GM13976 (cell line): ENCODE measurements at places on chromosomes 16 and 17.

DNA sequence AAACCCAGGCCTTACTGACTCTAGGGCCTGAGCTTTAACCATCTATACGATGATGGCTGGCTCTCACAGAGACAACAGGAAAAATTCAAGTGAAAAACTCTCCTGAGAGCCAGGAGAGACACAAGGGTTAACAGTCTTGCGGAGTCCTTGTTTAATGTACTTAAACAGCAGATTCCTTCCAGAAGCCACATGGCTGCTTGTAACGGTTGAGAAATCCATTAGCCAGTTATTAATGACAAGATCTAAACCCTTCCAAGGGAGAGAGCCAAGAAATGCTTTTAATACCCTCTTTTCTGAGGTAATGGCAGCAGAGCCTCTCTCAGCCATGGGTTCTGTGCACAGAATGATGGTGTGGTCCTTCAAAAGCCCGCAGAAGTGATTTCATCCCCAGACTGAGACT is 5.2 kb upstream of the ALDOA start:
- DNase-seq: no peak

DNA sequence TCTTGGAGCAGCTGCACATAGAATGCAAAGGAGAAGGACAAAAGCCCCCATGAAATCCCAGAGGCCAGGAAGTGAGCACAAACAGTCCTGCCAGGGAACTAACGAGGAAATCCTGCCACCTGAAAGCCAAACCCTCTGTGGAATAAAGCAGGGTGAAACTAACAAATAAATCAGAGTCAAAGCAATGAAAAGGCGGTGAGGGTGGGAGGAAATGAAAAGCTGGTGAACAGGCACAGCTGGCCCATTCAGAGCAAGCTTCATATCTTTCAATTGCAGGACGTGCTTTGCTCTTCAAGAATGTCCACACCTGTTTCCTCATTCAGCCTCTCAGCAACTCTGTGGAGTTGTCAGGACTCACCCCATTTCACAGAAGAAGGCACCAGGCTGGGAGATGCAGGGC is 108.1 kb downstream of the ABCC12 start:
- DNase-seq: no peak

DNA sequence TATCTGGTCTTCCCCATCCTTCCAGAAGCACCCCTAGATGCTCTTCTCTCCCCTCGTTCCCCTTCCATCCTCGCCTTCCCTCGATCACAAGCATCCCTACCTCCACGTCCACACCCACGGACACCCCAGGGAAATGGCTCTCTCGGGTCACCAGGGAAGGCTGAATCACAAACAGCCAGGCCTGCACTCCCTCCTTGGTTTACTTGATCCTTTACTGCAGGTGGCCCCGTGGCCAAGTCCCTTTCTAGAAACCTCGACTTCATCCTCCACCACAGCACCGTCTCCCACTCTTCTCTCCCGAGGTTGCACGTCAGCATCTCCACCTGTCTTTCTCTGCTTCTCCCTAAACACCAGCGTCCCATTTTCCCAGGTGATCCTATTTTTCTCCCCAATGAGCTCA is 6.5 kb upstream of the RBFOX3 start:
- DNase-seq: no peak

DNA sequence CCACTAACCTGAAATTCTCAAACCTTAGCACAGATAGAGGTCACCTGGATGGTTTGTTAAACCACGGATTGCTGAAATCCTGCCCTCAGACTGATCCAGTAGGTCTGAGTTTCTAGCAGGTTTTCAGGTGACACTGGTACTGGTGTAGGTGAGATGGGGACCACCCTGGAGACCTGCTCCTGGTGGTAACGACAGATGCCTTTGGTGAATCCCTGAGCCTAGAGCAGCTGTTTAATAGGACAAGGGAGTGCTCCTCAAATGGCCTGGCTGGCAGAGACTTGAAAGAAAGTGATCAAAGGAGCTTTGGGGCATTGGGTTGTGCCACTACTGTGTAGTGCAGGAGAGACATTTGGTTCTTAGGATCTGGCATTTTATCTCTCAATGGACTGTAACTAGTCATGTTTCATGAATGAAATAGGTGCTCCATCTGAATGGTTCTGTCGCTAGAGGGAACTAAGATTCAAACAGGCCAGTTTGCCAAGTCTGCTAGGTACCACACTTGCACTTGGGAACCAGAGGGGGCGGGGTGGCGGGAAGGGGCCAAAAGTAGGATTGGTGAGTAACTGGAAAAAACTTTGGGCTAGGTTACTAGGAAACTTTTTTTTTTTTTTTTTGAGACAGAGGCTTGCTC is 2.9 kb upstream of the IFI35 start:
- DNase-seq: no peak

- peak; percentile 95 for DNase-seq
Observed at GRCh38 chr16:180681-181564, 664 bp downstream of the HBQ1 start.

DNA sequence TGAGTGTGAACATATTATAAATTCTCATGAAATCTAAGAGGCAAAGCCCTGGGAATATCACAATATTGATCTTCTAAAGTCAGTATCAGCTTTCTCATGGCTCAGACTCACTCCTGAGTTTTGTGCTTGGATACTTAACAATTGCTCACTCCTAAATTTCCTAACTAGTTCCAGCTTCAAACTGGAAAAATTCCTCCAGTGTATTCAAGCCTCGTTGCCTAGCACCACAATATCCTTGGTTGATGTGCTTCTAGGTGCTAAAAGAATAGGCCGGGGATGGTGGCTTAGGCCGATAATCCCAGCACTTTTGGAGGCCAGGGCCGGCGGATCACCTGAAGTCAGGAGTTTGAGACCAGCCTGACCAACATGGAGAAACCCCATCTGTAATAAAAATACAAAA is 62.5 kb downstream of the XYLT1 start:
- DNase-seq: no peak

DNA sequence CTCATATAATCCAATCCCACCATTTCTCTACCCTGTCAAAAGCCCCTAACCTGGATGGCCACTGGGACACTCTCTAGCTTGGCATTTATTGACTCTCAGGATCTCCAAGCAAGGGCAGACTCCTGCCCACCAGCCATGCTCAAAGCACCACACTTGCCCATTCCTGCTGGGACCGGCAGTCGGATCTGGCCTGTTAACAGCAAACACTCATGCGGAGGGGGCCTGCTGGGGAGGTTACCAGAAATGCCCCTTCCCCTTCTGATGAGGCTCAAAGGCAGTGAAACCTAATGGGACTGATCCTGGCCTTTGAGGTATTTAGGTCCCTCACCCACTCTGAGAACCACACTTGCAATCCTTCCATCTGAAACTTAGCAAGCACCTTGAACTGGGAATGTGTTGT is 6.5 kb upstream of the CCL1 start:
- DNase-seq: no peak

DNA sequence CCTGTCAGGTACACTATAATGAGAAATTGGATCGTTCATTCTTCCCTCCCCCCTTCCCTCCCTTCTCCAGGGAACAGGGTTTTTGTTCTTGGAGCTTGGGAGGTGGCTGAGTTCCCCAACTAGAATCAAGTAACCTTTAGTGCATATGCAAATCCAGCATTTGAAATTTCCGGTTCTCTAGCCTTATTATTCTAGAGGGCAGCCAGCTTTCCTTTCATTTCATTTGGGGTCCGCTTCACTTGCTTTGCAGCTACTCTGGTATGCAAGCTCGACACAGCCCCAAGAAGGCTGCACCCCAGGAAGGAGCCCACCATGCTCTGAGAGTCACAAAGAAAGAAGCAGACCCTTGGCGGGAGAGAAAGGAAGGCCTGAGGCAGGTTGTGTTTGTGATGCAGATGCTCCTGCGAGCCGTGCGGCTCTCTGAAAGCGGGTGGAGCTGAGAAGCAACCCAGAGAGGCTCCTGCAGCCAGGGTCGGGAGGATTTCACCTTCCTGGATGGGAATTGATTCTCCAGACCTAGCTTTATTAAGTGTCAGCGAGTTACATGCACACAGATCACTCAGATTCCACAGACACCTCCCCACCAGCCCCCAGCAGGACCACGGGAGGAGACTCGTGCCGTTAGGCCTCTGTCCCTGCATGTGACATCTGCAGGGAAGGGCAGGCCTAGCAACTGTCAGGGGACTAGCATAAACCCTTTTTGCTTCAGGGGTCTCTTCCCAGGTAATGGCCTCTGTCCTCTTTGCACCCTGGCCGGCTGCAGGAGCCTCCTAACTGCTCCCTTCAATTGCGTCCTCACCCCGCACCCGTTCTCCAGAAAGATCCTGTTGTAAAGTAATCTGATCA is 34.5 kb downstream of the PMM2 start:
- DNase-seq: no peak

DNA sequence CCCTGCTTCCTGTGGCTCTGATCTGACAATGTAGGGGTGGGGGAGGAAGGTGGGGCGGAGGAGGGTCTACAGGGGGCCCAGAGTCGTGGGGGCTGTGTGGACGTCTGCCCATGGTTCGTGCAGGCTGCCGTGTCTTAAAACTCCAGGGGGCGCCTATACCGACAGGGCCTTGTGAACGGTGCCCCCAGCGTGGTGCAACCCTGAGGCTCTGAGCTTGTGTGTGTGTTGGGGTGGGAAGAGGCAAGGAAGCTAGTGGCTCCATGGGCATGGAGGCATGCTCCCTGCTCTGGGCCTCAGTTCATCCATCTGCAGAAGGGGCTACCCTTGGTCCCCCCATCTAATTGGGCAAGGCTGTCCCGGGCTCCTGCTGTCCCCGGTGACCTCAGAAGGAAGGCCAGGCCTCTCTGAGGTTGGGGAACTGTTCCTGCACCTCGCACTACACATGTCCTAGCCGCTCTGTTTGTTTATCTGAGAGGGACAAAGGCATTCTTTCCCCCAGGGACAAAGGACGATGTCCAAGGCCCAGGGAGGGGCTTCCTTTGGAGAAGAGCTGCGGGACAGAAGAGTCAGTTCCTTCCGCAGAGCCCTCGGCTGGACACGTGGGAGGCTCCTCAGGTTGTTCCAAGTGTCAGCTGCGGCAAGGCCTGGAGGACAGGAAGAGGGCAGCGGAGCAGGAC is 13.5 kb downstream of the CA4 start:
- DNase-seq: peak; percentile 34

DNA sequence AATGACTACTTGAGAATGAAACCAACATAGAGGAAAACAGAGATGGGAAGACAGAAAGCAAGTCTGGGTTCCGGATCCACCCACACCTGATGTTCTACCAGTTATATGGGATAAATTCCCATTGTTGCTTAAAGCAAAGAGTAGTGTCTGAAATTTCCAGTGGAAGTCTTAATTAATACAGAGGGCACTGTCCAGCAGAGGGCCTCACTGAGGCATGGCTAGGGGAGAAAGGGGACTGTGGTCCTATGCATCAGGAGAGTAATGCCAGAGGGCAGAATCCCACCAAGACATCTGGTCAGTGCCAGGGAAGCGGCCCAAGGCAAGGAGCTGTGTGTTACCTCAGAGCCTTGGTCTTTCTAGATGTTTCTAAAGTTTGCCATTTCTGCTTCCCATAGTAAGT is 7.5 kb upstream of the UMOD start:
- no peak for DNase-seq

- DNase-seq: no peak
Observed at GRCh38 chr16:17238285-17239028, 232.3 kb downstream of the XYLT1 start.

- DNase-seq: no peak
Observed at GRCh38 chr17:17710728-17711541, 29.7 kb downstream of the RAI1 start.

DNA sequence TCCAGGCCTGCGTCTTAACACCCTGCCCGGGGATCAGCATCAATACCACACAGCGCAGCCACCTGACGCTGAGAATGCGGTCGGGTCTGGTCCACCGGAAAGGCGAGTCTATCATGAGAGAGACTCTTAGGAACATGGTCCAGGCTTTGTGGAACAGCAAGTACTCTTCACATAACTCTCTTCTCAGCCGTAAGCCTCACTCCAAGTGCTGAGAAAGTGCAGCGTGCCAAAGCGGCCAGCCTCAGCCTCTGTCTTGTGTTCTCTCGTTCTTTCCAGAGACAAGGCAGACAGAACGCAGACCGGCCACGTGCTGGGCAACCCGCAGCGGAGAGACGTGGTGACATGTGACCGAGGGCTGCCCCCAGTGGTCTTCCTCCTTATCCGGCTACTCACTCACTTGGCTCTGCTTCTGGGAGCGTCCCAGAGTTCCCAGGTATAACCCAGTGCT is 34.4 kb upstream of the ENDOV start:
- DNase-seq: no peak

DNA sequence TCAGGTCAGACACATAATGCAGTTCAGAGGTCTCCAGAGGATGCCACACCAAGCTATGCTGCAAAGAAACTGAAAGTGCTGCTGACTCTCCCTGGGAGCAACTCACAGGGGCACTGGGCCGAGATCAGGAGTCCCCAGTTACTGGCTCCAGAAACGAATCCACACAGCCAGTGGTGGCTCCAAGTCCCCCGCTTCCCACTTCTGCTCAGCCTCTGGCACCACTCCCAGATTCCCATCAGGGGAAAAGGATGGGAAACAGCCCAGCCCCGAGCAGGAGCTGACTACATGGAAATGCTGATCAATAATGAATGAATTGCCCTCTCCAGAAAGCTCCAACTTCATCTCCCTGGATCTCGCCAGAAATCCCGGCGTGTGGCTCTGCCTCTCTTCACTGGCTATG is 62.3 kb upstream of the CDH5 start:
- DNase-seq: no peak

DNA sequence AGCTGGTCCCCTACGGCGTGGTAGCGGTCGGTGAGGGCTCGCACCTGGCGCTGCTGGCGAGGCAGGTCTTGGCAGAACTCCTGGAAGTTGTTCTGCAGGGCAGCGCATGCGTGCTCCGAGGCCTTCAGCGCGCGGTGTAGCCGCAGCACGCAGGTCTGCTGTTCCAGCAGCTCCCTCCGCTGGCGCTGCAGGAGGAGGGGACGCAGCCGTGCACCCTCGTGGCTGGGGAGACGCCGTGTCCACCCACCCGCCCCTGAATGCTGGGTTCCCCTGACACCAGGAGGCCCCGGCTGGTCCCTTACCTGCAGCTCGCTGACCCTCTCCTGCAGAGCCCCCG is 12.2 kb downstream of the EVPL start:
- no peak for DNase-seq

GRCh38 chr16:51255349-51255972 is 104.4 kb upstream of the SALL1 start:
- DNase-seq: no peak

- DNase-seq: no peak
Observed at GRCh38 chr16:80681436-80681835, 123.0 kb downstream of the CDYL2 start.

DNA sequence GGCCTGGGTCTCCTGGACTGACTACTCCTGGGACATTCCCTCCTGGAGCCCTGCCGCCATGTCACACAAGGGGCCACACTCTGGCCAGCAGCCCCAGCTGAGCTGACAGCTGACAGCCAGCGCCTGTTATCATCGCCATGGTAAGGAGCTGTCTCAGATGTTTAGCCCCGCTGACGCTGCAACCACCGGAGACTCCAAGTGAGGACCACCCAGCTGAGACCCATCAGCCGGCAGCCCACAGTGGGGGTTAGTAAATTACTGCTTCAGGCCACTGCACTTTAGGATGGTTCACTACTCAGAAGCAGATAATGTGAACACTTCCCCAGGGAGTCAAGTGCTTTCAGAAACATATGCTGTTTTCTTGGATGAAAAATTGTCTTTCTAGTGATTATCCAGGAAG is 14.6 kb upstream of the SPHK1 start:
- no peak for DNase-seq
